ENCODE measurements at places on chromosomes 7 and 10.

GRCh38 chr7:130491841-130492522 is at the start of gene MEST:
TSS of gene MEST (plus strand) at chr7:130492085. CDS start at chr7:130492314, 229 bp downstream.
- DNase-seq, result no peak

GRCh38 chr10:114181971-114182370 is 2.8 kb downstream of the TDRD1 start:
- no peak for DNase-seq

DNA sequence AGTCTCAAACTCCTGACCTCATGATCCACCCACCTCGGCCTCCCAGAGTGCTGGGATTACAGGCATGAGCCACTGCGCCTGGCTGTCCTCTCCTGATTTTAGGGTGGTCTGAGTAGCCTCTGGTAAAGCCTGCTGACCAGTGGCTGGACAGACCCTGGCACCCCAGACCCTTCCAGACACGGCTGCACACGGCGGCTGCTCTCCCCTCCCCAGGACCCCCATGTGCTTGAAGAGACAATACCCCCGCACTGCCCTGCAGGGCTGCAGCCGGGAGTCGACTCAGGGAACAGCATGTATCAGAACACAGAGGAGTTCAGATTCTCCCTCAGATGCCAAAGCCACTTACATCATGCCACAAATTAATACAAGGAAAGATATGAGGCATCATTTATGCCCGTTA is 58.3 kb upstream of the CFAP46 start:
- no peak for DNase-seq

GRCh38 chr10:68599771-68600040 is 39.6 kb downstream of the TET1 start:
- DNase-seq, result no peak

GRCh38 chr10:73647875-73648651 is 6.8 kb upstream of the MYOZ1 start:
- DNase-seq, result no peak

DNA sequence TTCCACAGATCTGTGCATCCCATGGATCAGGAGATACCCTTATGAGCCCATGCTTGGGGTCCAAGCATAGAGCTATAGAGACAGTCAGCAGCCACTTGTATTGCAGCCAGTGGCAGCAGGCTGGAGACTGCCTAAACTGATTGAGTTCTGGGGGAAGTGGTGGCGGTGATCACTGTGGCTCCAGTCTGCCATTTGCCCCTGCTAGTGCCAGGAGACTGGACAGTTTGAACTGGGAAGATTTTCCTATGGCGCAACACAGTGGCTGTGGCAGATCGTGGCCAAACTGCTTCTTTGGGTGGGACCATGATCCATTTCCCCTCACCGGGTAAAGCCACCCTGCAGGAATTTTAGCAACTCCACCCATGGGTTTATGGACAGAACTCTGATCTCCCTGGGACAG is 679.7 kb upstream of the SEMA3D start:
- DNase-seq, result no peak

DNA sequence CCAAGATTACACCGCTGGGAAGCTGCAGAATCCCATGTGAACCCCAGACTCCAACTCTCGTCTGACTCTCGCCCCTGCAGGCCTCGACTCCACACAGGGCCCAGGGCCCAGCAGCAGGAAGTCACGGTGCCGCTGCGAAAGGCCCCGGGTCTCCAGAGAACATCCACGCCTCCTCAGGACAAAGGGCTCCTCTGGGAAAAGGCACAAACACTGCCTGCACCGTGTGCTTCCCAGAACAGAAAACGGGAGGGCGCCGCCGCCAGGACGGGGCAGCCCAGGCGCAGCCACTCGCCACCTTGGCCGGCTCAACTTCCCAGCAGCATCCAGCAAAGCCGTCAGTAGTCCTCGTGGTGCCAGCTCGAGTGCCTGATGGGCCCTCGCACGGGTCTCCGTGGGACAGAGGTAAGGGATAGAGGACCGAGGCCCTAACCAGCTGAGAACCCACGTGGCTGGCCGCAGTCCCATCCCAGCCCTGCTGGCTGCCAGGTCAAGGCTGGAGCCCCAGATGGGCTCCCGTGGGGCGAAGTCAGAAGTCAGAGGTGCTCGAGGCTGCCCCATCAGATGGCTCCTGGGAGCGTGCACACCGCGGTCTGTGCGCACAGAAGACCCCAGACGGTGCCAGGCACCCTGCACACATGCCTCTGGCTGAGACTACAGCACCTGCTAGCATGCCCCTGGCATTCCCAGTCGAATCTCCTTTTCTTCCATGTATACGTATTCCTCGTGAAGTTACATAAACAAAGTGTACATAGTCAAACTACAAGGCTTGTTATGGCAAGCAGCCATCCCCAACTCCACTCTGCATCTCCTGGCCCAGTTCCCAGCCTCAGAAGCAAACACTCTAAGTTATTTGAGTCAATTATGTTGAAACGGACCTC is 60.2 kb downstream of the MAD1L1 start:
- no peak for DNase-seq

GRCh38 chr7:159212226-159212625 is 67.6 kb upstream of the VIPR2 start:
- no peak for DNase-seq

DNA sequence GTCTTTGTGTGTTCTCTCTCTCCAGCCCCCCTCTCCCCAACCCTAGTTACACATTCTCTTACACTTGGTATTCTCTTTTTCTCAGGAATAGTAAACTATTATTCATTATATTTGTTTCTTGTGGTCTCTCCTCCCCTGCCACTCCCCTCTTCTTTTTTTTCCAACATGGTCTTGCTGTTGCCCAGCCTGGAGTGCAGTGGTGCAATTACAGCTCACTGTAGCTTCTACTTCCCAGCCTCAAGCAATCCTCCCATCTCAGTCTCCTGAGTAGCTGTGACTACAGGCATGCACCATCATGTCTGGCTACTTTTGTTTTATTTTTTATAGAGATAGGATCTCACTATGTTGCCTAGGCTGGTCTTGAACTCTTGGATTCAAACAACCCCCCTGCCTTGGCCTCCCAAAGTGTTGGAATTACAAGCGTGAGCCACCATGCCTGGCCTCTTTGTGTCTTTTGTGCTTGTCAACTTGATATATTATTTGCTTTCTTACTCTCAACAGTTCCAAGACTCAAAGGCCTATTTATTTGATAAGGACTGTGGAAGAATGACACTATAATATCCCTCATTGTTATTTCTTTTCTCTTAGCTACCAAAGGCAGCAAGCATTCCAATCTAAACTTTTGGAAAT is 66.9 kb downstream of the MLLT10 start:
- no peak for DNase-seq

DNA sequence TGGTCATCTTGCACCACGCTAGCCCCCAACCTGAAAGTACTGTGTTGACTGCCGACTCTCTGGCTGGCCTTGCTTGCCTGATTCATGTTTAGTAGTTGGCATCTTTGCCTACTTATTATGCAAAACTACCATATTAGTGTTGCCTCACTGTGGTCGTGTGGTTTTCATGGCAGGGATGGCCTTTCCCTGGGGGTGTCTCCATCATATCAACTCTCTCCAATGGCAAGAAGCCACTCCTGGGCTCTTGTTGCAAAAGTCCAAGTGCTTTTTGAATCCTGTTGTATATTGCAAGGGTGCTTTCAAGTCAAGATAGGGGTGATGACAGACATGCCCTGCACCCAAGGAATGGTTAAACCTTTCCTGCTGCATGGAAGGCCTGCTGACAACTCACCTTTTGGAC is 39.4 kb downstream of the ABLIM1 start:
- DNase-seq, result no peak

GRCh38 chr10:116882639-116883038 is 33.3 kb downstream of the ENO4 start:
- DNase-seq, result no peak

GRCh38 chr7:26167303-26167934 is 15.4 kb downstream of the NFE2L3 start:
- no peak for DNase-seq

DNA sequence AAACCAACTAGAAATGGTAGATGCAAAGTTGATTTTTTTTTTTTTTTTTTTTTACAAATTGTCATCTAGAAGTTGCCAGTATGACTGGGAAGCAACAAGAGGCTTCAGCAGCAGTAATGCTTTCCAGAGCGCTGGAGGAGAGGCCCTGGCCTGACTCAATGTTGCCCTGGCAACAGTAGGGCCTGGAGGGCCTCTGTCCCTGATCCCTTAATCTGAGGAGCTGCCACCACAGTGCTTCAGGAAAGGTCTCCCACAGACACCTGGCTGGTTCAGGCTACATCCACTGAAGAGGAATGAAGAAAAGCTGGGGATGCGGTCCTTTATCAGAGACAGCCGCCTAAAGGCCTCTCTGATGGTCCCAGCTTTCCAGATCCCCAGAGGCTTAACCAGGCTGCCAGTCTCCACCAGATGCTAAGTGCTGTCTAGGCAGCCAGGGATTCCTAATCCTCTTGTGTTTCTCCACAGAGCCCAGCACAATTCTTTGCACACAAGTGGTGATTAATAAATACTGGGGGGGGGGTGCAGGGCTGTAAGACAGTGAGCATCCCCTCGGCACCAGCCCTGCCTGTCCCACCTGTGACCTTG is 33.7 kb downstream of the ZNF777 start:
- no peak for DNase-seq

- DNase-seq, result no peak
These were observed 176.1 kb downstream of the SGMS1 start for GRCh38 chr10:50447691-50448090.

DNA sequence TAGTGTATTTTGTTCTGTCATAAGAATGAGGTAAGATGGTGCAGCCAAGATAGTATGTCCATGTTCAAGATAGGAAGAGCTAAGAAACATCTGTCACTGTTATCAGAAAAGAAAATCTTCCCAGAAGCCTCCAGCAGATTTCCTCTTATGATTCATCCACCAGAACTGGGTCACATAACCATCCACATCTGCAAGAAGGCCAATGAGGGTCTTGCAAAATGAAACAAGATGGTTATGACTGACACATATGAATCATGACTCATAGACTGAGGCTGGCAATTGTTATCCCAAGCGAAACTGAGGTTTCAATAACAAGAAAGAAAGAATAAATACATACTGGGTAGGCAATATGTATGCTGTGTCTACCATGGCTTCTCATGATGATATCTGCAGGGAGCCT is 30.3 kb downstream of the CCNJ start:
- DNase-seq, result no peak

GRCh38 chr7:539731-540411 is 20.2 kb upstream of the PDGFA start:
- no peak for DNase-seq

- no peak for DNase-seq
These were observed 80.5 kb upstream of the PPIF start for GRCh38 chr10:79266543-79267312.

- no peak for DNase-seq
These were observed 27.3 kb upstream of the CRHR2 start for GRCh38 chr7:30709549-30709948.

- DNase-seq, result no peak
These were observed 279.5 kb upstream of the GNAI1 start for GRCh38 chr7:79855172-79855571.

DNA sequence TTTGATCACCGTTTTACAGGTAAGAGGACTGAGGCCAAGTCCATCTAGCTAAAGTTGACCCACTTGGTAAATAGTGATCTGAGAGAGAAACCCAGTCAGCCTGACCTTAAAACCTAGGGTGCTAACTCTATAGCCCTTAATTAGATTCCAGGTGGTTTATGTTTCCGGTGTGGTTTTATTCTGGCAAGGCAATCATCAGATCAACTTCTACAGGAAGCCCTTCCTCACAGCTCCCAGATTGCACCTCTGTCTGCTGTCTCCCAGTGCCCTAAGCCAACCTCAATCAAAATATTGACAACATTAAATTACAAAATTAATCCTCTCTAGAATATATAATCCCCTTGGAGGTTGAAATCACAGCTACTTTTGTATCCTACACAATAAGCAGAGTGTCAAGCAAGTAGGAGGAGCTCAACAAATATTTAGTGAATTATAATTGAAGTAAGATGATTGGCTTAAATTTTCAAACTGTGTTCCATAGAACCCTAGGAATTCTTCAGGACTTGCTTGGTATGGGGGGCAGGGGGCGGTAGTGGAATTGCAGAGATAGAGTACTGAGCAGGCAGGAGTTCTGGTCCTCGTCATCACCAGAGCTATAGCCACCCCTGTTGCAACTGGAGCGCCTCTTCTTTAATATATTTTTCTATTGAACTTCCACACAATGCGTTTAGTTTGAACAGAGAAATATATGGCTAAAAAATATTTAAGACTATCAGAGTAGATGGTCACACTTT is 692.8 kb upstream of the LRRN3 start:
- no peak for DNase-seq

- no peak for DNase-seq
These were observed 27.5 kb downstream of the AP3M1 start for GRCh38 chr10:74123081-74123480.

DNA sequence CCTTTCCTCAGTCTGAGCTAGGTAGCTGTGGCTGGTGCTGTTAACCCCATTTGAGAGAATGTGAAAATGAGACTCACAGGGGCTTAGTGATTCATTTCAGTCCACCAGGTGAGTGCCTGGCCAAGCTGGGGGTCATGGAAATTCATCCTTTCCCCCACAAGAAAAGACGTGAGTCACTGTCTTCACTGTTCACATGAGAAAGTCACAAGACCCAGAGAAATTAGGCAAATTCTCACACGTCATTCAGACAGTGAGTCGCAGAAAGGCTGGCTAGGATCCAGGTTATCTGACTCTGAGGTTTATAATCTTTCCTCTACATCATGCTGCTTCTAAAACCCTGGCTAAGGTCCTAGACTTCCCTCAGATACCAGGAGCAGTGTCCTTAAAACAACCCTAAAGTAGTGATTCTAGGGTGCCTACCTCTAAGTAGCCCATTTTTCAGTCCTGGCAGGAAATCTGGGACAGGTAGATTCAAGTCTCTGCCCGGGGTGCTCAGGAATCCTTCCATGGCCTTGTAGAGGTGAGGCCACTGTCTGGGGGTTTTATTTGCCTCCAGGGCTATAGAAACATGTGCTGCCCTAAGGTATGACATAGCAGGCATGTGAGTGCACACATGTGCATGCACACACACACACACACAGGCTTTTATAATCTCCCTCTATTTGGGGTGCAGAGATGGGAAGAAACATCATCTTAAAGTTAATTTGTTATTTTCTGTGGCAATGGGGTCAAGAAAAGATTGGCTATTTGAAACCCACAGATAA is 427.9 kb upstream of the CELF2 start:
- DNase-seq, result no peak

- DNase-seq, result no peak
These were observed 66.5 kb downstream of the CTNNA3 start for GRCh38 chr10:67629461-67629971.

DNA sequence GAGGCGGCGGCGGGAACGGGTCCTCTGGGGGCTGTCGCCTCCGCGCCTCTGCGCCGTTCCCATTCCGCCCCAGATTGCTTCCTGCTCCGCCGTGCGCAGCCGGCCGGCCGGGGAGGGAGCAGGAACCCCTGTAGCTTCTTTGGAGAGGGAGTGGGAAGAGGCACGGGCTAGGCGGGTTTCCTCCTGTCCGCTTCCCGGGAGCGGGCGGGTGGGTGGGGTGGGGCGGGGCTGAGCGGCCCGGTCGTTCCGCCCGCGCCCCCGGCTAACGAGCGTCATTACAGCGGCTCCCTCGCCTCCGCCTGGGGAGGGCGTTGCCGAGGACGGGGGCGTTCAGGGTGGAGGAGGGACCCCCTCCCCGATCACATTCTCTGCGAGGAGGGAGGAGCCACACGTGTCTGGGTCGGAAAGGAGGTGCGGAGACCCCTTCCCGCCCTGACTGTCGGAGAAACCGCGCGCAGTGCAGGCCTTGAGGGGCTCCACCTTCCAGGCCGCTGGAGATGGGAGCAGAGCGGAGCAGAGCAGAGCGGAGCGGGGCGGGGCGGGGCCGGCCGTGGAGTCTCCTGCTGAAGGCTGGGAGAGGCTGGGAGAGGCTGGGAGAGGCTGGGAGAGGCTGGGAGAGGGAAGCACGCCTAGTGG is 39.7 kb downstream of the AGAP3 start:
- DNase-seq, result no peak

Measured in T-helper 17 cell (primary cell).